ENCODE measurements at places on chromosomes 12 and 14.

DNA sequence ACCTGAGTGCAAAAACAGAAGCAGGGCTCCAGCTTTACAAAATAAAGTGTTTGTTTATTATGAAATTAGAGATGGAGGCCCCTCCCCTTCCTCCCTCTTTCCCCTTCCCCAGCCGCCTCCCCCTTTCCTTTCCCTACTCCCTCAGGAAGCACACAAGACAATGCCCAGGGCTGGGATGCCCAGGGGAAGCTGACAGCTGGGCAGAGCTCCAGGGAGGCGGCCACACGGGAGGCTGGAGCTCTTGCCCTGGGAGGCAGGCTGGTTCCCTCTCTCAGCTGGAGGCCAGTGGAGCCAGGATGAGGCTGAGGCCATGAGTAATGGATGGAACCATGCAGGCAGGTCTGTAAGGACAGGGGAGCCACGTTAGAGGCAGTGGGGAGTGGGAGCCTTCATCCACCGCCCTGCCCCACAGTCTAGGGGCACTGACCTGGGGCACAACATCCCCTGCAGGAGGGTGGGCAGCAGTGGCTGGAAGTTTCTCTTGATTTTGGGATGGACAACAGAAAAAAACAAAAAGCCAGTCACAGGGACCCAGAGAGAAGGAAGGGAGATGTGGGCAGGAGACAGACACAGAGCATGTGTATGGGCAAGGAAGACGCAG lies 5.1 kb downstream of the PSMB11 start:
- no peak for DNase-seq

DNA sequence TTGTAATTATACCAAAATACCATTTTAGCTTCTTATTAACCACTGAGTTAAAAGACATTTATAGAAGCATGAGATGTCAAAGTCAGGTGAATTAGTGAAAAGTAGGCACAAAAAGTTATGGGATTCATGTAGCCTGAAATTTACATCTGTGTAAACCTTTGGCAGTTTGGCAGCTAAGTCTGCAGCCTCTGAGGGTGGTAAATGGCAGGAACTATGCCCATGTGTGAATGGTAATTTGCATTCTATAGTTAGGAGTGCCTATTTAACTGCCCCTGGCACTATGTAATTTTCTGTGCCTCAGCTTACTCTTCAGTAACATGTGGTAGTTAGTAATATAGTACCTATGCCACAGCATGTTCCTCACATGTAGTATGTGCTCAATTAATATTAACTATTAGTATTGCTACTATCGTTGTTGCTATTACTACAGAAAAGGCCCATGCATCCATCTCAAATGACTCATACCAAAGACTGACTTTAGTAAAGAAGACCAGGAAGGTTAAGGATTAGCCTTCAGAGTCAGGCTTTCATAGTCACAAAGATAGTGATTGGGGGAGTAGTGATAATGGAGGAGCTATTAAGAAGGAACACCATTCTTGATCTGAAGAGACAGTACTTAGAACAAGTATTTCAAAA lies 258.7 kb upstream of the BTG1 start:
- DNase-seq: no peak

DNA sequence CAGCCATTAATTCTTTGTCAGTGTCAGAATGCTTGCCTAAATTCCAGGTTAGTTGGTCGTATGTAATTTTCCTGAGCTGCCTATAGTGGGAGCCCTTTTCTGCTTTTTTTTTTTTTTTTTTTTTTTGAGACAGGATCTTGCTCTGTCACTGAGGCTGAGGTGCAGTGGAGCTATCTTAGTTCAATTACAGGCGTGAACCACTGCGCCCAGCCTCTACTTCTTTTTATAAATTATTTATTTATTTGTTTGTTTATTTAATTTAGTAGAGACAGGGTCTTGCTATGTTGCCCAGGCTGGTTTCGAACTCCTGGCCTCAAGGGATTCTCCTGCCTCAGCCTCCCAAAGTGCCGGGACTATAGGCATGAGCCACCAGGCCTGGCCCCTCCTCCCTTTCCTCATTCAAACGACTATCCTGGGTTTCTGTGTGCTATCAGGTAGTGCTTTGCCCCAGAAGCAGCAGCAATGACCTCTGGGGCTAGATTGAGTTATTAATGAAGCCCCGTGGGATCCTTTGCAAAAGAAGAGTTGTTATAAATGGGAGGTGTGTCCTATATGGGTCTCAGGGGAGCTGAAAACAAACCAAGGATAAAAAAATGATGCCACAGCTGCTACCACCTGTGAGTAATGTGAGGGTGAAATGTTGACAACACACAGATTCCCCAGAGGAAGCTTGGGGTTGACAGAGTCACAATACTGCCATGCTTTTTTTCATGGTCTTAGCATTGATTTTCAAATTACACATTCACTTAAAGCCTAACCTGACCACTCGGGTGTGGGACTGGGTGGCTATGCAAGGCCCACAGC lies 34.6 kb upstream of the NFKBIA start:
- DNase-seq: peak; percentile 19

GRCh38 chr14:101843665-101844064 lies 82.2 kb downstream of the PPP2R5C start:
- DNase-seq: no peak

DNA sequence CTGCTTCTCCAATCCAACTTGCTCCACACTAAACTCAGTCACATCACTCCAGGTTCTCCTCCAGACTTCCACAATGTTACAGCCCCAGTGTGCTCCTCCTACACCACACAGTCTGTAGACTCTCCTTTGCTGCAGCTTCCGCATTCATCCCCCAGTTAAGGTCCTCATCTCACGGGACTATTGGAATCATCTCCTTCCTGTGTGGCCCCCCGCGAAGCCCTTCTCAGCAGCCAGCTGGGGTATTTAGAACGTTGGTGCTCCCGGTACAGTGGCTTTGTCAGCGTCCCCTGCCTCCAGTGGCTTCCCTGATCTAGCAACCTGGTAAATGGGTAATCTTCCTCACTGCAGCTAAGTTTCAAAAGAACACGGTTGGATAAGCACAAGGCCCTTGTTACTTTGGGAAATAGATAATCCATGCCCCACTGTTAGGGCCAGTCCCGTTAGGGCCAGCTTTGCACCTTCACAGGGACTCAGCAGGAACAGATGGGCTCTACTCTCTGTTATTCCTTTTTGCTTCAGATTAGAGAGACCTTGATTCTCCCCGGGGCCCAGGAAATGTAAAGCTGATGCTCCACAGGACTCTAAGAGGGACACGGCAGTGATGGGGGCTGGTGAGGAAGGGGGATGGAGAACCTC lies 823 bp upstream of the TSPAN11 start:
- DNase-seq: no peak

GRCh38 chr14:35116242-35116641 lies 5.5 kb downstream of the PPP2R3C start:
- DNase-seq: no peak

GRCh38 chr12:49959685-49960473 lies 1.8 kb upstream of the AQP5 start:
- no peak for DNase-seq

DNA sequence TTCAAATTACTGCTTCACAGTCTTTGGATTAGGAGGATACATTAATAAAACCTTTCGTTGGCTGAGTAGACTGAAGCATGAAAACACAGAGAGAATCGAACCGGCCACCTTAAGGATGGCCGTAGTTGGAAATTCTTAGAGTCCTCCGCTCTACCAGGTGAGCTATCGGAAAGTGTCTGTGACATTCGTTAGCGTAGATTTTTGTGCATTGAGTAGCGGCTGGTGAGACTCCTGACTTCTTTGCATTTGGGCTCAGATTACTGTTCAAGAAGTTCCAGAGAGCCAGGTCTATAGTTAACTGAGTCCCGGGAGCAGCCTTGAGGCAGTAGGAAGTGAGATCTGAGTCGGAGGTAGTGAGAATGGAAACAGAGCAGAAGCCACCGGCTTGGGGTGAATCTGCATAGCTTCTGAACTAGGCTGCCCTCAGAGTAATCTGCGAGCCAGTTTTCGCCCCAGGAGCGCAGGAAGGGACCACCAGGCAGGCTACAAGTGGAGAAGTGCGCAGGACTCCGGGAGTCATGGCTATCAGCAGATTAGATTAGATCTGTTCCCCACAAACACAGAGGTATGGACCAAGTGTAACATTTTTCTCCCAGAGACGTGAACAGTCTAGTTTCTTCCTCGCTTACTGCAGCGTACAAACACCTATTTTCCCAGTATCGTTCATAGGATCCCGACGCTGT lies 11.0 kb downstream of the OR6S1 start:
- DNase-seq: peak; percentile 11

DNA sequence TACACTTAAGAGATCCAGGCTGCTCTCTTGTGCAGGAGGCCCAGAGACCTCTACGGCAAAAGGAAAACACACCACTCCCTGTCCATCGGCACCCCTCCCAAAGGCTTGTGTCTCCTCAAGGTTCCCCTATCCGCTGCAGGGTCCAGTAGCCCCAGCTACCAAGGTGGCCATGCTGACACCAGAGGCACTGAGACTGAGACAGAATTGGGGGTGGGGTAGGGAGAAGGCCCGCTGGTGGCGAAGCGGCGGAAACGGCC lies 590 bp downstream of the DDIT3 start:
- no peak for DNase-seq

DNA sequence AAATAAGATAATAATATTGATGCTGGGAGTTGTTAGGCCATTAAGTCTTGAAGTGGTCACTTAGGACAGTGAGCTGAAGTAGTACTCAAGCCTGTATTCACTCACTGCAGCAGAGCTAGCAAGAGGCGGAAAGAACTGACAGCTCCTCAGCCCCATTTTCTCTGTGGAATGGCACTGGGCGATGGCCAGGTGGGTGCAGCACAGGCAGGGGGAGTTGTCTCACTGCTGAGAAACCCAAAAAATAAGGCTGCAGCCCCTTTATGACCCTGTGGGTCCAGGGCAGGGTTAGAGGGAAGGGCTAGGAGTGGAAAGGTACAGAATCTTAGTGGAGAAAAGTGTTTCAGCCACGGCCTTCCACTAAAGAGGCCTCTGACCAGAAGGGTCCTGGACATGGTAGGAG lies 35.5 kb downstream of the PDZRN4 start:
- no peak for DNase-seq

DNA sequence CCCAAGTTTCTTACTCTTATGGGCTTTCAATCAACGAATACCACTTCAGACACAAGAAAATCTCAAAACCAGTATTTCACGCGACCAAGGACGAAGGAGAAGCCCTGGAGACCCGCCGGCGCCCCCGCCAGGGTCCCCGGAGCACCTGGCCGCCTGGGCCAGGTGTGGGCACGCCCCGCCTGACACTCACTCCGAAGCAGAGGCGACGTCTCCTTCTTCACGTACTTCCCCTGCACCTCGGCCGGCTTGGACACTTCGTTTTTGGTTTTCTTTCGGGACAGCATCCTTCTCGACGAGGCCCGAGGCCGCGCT lies 466 bp downstream of the SAV1 start:
- no peak for DNase-seq

DNA sequence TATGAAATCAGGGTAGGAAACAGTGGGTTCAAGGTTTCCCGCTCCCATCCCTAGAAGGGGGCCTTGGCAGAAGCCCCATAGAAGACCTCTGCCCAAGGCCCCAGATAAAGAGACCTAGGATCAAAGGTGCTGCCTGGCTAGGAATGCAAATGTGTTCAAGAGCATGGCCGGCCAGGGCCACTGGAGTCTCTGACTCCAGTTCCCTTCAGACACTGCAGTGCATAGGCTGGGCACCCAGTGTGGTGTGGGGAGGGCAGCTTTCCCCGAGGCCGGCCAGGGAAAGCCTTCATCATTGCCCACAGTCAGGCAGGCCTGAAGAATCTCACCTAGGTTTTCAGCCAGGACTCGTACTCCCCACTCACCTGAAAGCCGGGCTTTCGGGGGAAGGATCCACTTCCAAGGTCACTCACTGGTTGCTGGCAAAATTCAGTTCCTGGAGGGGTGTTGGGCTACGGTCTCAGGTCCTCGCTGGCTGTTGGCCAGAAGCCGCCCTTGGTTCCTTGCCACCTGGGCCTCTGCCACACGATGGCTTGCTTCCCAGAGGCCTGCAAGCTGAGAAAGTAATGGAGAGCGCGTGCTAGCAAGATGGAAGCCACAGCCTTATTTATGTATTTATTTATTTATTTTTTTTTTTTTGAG lies 9.7 kb upstream of the PEBP1 start:
- no peak for DNase-seq

DNA sequence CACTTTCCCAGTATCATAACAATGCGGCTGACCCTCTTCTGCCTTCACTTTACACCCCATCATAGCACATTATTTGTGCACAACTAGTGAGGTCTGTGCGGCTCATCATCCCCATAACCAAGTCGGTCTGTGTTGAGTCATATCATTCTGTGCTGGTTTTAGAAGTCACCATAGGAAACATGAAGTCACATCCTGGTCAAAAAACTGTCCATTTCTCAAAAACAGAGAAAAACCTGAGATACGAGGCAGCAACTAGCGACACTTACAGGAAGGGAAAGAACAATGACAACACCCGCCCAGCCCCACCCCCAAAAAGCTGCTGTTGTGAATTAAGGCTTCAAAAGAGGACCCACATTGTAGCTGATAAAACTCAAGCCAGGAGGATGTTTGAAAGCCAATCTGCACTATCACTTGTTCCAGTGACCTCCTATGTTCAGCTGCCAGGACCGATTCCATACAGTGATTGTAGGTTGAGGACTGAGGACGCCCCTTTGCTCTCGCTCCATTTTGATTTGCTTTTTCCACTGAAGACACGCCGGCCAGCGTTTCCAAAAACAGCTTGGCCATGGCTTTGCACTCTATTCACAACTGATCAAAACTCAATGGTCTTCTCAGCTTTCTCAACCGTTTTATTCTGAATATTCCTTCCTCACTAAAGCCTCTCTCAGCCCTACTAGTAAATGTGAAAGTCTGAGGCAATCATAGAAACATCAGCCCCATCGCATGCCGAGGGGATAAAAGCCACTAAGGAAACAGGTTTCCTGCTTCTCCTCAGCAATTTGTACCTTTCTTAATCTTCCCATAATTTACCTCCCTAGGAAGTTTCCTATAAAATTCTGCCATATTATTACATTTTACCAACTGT lies 87.5 kb downstream of the DUSP16 start:
- peak; percentile 11 for DNase-seq

DNA sequence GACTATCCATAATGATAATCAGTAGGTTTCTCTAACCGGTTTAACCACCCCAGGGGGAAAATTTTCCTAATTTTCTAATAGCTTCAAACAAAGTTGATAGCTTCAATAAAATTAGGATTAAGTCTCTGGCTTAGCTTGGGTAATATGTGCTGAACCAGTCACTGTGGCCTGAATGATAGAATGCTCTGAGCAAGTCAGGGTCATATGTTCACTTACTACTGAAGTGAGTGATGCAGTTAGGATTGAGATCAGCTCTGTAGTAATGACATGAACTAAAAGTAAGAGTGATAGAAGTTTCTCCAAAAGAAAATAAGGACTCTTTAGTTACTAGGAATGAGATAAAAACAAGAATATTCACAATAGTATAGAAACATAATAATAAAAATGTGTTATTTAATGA lies 32.6 kb downstream of the ETNK1 start:
- DNase-seq: no peak

GRCh38 chr12:82817368-82817767 lies 130.7 kb downstream of the TMTC2 start:
- DNase-seq: peak; percentile 2

GRCh38 chr14:35883677-35884293 lies 57.6 kb downstream of the BRMS1L start:
- peak; percentile 28 for DNase-seq

- DNase-seq: no peak
Observed at GRCh38 chr12:97924122-97924521, 461.5 kb downstream of the RMST start.

- peak; percentile 94 for DNase-seq
Observed at GRCh38 chr12:49644620-49644994, 21.2 kb downstream of the PRPF40B start.

Measured in AG08395 (cell line).